ENCODE measurements at places on chromosomes 12 and 14.
A peak's percentile ranks its signal among the peaks of the same experiment; 100 is the strongest.

DNA sequence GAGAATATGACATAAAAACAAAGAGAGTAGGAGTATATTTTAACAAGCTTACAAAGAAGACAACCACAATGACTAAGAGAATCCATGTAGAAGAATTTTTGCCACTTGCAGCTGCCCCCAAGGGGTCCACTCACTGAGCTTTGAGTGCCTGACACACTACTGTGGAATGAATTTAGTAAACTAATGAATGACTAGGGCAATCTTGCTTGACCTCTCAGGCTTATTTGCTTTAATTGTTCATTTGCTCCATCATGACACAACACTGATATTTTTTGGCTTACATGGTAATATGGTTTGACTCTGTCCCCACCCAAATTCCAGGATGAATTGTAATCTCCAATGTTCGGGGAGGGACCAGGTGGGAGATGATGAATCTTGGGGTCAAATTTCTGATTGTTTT, 249.1 kb upstream of the FAR2 start:
- DNase-seq = peak; percentile 54

DNA sequence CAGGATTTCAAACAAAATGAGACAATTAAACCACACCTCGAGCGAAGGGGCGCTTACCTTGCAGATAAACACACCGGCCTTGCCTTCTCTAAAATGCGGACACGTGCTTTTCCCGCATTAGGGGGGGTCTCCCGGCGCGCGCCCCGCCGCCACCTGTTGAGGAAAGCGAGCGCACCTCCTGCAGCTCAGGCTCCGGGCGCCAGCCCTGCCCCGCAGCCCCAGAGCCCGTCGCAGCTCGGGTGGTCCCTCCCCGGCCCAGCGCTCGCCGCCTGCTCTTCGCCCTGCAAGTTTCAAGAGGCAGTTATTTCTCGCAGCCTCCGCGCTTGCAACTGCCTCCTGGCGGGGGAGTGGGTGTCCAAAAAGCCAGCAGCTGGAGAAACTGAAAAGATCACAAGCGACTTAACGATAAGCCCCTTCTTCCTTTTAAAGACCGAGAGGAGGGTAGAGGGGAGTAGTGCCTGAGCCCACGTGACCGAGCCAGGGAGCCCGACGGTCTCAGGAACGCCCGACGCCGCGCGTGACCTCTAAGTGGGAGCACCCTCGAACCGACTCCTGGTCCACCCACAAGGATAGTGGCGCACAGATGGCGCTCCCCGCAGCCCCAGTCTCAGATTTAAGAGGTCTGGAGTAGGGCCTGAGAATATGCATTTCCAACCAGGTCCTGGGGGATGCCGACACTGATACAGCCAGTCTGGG, at the start of gene ESR2:
Gene ESR2 (minus strand): TSS at position 396 of the 696 bp plus-strand sequence. CDS start 11,386 bp downstream, outside the sequence.
- no peak for DNase-seq

GRCh38 chr14:75626396-75626795, 34.3 kb downstream of the ERG28 start:
- no peak for DNase-seq

DNA sequence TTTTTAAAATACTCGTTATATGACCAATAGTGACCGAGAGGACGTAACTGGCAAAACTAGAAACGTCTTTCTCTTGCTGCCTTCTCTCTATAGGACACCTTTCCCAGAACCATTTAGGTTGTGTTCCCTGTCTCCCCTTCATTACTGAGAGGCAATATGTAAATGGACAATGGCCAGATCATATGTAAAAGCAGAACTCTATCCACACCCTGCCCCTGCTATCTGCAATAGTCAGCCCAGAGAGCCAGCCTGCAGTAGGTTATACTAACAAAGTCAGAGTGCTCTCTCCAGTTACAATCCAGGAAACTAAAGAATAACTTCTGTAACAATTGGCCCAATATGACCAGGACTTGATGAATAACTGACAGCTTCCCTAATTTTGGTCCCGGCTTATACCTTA, 216.8 kb downstream of the ANO6 start:
- DNase-seq = no peak

DNA sequence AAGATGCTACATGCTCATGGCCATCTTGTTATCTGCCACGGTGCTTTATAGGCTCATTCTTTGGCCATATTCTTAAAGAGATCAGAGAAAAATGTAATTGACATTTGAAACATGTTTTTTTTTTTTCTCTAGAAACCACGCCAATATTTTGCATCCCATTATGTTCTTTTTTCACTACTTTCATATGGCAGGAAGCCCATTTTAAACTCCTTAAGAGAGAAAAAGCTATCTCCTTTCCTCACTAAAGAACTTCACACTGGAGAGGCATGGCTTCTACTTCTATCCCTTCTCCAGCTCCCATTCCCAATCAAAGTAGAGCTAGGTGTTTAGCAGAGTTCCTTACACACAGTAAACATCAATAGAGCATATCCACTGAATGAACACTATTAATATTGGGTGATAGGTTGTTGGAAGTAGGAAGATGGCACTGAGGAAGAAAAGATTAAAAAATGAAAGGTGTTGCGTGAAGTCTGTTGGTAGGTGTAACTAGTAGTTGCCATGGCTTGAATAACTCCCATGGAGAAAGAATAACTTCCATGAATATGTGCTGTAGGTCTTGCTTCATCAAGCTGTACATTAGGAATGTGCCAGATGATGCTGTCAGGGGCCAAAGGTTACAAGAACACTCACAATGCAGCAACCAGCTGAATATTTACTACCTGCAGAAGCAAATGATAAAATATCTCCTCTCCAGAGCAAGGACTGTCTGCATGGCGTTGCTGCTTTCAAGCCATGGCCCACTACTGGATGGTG, 178.8 kb downstream of the STXBP6 start:
- no peak for DNase-seq

DNA sequence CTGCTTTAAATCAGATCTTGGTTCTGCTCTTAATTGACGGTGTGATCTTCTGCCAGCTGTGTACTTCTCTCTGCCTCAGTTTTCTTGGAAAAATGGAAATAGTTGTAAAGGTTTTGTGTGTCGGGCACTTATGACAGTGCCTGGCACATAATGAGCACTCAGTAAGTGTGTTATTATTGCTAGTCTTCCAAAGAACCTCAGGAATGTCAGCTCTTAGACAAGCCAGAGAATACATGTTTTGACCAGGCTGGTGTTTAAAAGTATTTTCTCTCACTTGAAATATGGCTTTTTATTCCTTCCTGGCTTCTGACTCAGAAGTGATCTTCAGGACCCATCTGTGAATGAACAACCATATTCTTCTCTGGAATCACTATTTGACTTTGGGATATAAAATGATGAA, 304.1 kb downstream of the SNAPC1 start:
- no peak for DNase-seq

DNA sequence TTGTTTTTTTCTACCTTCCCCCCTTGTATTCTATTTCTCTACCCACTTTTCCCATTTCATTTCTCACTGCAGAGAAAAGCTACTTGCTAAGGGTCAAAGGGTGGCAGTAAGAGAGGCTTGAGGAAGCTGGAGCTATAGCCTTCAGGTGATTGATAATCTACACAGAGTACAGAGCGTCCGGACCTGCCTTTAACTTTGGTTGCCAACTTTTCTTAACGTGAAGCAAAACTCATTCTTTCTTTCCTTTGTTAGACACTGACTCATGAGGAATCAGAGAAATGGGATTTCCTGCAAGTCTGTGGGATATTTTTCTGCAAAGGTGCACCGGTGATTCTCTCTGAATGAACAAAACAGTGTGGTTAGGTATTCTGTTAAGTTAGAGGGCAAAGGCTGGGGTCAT, 133.3 kb downstream of the RMST start:
- no peak for DNase-seq

GRCh38 chr14:74619672-74620131, 7.7 kb upstream of the LTBP2 start:
- peak; percentile 91 for DNase-seq

- no peak for DNase-seq
Measured at GRCh38 chr12:90250766-90251165, 542.1 kb upstream of the ATP2B1 start.

DNA sequence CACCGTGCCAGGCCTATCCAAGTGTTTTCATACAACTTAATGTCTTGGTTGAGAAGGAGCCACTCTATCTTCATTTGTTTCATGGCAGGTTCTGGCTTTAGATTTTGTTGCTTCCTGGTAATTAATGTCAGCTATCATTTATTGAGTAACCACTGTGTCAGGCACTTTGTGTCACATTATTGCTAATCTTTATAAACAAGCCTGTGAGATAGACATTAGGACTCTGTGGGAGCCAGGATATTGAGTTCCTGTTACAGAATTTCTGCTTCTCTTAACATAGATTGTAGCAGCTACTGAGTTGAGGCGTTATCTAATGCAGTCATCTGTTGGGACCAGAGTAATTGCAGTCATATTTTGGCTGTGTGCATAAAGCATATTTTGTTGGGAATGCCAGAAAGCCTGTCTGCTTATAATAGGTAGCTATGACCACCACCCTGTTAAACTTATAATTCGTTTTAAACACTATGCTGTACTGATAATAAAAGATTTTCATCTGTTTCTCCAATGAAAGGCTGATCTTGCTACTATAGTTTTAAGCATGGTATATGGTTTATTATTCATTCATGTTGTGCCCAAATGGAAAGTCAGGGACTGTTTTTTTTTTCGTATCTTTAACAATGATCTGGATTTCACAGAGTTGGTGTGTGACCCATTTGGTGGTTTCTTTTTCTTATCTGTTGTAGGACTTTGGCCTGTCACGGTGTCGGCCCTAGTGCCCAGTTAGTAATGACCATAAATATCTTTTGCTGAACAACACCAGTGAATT, 432.6 kb downstream of the PCNX1 start:
- DNase-seq = no peak

DNA sequence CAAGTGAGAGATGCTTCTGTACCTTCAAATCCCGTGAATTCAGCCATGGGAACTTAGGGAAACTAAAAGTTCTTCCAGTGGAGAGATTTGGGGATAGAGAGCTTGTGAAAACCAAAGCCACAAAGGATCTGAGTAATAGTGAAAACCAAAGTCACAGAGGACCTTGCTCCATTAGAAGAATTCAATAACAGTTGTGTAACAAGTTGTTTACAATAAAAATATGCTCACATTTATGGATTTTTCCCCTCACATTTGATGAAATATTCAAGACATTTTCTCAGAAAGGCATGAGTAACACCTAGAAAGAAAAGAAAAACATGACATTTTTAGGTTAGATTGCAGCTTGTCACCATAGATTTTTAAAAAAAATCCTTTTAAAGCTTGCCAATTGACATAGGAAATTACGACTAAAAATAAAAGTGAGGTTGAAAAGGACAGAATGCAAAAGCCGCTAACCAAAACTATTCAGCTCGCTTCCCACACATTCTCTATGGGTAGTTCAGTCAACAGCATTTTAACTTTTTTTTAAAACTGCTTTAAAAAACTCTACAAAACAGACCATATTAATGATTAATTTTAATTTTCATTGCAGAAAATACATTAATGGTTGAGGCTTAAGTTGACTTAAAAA, 113.2 kb downstream of the CAND1 start:
- DNase-seq = no peak

GRCh38 chr14:69543341-69544115, 31.1 kb downstream of the CCDC177 start:
- DNase-seq = peak; percentile 98

GRCh38 chr12:54140588-54141388, 48.0 kb downstream of the SMUG1 start:
- DNase-seq = no peak

DNA sequence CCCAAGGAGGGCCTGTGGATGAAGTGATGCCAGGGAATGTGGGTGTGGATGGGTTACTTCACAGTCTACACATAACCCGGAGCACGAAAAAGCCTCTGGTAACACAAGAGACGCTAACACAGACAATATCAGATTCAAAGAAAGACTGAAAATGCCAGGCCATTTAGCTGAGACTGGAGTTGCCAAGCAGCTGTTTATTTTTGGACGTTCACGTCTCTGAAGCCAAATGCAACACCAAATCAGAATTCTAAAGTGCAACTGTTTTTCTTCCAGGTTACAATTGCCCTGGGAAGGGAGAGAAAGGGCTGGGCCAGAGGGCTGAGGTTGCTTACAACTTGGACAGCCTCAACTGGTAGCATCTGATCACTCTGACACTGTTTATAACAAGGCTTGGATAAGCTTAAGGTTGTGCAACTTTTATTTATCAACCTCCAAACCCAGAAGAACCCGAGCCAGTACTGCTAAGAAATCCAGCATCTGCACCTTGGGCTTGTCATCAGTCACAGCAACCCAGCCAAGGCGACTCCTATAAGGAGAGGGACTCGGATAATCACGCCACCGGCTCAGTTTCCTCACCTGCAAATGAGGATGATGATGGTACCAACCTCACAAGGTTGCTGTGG, 24.8 kb downstream of the NUAK1 start:
- no peak for DNase-seq

GRCh38 chr12:104630230-104630670, 173.5 kb downstream of the CHST11 start:
- DNase-seq = no peak

DNA sequence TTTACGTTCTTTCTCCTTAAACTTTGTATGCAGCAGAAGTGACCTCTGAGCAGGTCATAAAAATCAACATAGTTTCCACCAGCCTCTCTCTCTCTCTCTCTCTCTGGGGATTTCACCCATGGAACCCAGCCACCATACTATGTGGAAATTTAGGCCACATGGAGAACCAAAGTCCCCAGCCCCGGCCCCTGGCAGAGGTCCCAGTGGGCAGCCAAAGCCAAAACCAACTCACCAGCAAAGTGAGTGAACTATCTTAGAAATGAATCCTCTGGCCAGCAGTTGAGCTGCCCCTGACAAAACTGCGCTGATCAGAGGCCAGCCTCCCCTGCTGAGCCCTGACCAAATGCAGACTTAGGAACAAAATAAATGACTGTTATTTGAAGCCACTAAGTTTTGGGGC, 9.2 kb downstream of the DUSP6 start:
- no peak for DNase-seq

DNA sequence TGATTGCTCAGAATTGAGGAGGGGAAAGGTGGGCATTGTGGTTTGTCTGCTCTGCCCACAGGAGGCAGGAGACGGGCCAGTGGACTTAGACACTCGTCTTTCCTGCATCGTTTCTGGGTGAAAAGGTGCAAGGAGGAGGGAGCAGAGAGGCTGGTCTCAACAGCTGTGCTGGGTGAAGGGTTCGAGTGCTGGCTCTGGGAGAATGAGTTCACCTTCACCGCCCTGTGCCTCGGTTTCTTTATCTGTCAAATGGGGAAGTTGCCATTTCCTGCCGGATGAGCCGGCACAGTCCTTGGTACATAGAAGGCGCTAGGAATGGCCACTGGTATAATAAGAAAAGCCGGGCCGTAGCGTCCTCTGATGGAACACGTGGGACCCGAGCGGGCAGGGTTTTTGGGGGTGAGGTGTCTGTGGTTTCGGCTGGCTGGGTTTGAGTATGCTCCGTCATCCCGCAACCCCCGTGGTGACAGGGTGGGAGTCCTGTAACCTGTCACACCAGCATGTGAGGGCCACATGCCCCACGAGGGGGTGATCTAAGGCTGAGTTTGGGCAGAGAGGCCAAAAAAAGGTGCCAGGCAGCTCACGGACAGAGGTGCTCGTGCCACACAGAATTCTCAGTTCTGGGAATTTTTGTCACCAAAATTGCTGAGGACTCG, 7.3 kb downstream of the BCL7A start:
- DNase-seq = no peak

GRCh38 chr12:1844223-1844622, 23.9 kb downstream of the LRTM2 start:
- no peak for DNase-seq

- DNase-seq = no peak
Measured at GRCh38 chr12:52927964-52928363, 21.0 kb upstream of the KRT18 start.

- DNase-seq = peak; percentile 26
Measured at GRCh38 chr12:132560614-132561426, 49.6 kb downstream of the LRCOL1 start.

Data from urothelium cell line (cell line).